ENCODE measurements at places on chromosomes 1 and 21.

DNA sequence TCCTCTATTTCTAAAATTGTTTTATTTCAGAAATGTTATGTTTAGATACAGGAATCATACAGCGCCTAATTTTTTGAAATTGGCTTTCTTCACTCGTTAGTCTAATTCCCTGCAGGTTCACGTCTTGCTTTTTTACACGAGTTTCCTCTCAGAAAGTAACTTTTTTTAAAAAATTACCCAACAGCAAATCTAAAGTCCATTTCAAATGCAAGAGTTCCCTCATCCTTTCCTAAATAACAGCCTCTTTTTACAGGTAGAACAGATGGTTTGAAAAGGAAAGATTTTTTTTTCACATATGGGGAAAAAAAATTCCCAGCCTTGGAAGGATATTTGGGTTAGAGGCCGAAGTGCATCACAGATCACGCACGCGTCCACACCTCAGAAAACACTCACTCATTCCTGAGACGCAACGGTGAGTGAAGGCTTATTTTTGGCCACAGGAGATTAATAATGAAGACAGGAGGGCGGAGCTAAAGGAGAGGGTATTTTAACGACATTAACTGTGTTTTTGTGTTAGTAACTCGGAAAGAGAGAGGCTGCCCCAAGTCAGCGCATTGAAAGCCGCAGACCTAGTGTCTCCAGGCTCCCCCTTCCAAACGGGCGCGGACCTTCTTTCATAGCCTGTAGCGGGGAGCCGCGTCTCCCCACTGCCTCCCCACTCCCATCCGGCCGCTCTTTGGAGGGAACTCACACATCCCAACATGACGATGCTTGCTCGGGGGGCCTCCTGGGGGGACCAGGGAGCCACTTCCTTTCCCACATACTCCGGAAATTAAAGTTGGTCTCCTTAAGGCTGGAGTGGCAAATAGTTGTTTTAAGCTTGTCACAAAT, 969 bp upstream of the RIPK4 start:
- DNase-seq, result no peak

DNA sequence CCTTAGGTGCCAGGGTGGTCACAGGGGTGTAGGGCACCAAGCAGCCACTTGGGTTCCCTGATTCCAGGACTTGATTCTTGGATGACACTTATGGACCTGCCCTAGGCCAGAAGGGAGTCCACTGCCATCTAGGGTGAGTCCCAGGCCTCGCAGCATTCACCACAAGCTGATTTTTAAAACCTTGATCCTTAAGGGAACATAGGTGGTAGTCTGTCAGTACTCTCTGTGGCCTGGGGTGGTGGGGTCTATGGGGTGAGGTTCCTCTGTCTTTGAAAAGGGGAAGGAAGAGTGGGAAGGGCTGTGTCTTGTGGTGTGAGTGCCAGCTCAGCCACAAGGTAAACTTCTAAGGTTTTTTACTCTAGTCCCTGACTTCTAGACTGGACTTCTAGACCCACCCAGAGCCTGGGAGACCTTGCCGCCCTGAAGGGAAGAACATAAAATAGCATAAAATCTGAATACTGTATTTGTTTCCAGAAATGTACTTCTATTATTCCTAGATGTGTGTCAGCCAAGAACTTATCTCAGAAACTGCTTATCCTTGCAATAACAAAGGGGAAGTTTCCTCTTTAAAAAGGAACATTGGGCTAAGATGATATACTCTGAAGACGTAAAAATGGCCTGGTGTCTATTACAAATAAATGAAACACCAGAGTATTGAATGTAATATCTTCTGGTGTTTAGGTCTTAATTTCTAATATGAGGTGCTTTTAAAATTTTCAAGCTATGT, 757.3 kb downstream of the LTN1 start:
- DNase-seq, result no peak

GRCh38 chr21:25925064-25925800, 190.5 kb downstream of the GABPA start:
- DNase-seq, result no peak

DNA sequence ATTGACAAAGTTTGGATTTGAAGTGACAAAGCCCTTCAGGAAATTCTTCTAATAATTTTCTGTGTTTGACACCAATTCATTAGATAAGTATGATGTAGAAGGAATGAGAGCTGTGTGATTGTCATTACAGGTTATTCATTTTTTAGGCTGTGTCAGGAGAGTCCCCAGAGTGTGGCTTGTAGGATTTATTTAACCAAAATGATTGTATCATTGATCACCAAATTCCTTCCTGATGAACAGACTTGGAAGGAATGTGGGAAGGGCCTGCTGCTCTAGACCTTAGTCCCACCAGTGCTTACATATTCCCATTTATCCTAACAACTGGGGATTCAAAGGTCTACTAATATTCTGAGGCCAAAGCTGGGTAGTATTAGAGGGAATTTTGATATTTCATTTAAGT, 383.3 kb upstream of the KAZN start:
- no peak for DNase-seq

DNA sequence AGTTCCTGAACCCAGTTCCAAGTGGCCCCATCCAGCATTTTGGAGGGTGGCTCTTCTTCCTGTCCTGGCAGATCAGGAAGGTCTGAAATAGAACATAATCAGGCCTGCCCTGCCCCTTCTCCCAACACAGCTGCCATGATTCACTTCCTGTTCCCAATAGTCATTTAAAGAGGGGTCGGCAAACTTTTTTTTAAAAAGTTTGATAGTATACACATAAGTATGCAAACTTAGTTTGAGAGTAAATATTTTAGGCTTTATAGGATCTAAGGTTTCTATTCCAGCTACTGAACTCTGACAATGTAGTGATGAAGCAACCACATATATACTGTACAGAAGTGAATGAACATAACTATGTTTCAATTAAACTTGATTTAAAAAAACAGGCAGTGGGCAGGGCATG, 66.4 kb downstream of the LUZP1 start:
- no peak for DNase-seq

DNA sequence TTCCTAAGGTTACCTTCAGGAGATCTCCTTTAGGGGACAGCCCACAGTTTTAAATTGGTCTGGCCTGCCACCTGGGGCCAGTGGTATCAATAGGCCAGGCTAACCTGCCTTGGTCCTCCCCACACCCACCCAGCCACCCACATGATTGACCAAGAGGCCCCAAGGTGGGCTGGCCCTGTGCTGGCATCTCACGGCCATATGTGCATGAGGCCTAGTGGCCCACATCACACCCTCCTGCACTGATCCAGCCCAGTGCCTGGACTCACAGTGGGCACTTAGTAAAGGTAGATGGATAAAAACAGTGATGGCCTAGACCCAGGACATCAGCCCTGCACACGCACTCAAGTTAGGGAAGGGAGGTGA, 82.0 kb downstream of the DMRTB1 start:
- DNase-seq, result no peak

GRCh38 chr21:42681296-42682206, 28.1 kb downstream of the PDE9A start:
- no peak for DNase-seq

DNA sequence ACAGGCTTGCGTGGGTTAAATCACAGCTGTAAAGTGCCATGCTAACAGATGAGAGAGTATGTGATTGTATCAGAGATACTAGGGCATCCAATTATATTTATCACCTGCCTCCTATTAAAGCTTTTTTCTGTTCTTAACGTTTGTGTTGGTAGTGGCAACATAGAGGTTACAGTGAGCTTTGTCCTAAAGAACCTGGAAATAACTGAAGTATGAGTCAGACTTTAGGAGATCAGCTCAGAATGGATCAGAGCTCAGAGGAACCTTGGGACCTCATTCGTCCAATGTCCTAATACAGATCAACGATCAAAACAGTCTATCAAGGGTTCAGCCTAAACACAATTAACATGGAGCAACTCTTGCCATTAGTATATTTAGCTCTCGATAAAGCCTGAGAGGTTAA, 81.0 kb downstream of the RGS7 start:
- no peak for DNase-seq

DNA sequence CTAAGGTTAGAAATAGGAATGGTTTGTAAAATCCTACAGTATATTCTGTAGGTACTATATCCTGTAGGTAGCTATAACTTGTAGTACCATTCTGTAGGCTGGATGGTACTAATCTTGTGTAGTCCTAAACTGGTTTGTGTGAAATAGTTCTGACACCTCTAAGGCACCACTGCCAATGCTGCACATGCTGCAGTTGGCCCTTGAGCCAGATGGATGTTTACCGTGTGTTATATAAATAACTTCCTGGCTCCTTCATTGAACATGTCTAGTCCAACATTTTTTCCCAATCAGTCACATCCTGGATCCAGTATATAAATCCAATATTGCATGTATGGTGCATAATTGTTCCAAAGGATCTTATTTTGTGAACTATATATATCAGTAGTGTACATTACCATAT, 89.5 kb upstream of the GNG4 start:
- DNase-seq, result peak; percentile 47

DNA sequence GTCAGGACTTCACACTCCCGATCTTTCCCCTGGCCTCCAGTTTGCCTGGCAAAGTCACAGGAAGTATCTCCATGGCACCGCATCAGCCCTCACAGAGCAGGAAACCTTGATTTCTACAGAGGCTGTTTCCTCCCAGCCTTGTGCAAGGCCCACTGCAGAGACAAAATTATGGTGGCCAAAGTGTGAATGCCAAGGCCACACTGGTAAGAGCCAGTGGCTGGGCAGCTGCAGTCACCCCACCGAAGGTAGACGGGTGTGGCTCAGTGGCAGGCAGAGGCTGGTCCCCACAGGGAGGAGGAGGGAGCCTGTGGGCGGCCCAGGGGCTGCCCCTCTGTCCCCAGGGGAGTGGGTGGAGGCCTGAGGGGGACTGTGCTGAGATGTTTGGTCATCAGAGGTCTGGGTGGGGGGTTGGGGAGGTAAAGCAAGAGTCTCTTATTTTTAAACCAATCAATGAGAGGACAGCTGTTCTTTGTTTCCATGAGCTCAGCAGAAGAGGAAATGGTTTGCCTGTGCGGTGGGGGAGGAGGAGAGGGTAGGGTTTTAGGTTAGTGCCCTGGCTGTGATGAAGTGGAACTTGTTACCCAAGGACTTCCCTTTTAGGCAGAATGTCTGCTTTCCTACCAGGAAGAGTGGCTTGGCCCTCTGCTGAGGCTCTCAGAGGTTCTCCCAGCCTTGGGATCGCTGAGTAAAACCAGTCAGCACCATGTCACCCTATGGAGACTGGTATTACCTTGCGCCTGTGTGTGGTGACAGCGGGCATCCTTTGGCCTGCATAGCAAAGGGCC, 18.0 kb upstream of the BTG2 start:
- DNase-seq, result no peak

DNA sequence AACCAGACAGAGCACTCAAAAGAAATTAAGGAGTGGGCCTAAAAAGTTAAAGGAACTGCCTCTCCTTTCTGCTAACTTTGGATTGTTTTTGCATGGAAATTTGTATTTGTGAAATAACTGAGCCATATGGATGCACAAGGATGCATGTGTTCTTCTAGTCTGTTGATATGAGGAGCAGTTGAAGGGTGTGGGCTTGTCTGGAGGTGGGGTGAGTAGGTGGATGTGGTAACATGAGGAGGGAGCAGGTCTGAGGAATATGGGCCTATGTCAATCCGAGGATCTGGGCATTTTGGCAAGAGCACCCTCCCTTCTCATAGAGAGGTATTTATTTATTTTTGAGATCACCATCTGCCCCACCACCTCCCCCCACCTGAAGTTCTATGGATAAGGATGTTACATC, 13.4 kb downstream of the CACNA1E start:
- no peak for DNase-seq

GRCh38 chr1:208980605-208981004, 602.9 kb upstream of the CAMK1G start:
- DNase-seq, result no peak

DNA sequence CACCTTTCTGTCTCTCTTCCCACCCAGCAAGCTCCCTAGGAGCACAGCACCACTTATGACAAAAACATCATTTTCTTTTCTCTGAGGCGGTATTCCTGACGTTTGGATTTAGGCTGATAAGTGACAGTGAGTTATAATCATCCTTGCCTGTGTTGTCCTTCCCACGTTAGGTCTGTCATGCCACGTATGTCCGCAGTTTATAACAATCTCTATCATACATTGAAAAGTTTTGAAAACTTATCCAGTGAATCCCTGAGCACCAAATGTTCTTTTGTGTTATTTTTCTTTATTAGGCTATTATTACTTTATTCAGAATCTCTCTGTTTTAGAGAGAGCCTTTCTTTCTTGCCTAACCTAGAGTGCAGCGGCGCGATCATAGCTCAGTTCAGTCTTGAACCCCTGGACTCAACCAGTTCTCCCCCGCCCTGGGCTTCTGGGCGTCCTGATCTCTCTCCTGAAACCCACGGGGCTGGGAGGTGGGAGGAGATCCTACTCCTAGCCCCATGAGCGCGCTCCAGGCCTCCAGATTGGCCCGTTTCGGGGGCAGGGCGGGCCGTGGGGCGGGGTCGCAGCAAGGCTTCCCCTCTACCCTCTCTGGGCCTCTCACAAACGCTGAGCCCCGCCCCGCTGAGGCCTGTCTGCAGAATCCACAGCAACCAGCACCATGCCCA, at the start of gene GSTM2:
TSS of gene GSTM2 (plus strand) at position 606 of the 671 bp plus-strand sequence. CDS start at position 665, 59 bp downstream.
- peak; percentile 59 for DNase-seq

DNA sequence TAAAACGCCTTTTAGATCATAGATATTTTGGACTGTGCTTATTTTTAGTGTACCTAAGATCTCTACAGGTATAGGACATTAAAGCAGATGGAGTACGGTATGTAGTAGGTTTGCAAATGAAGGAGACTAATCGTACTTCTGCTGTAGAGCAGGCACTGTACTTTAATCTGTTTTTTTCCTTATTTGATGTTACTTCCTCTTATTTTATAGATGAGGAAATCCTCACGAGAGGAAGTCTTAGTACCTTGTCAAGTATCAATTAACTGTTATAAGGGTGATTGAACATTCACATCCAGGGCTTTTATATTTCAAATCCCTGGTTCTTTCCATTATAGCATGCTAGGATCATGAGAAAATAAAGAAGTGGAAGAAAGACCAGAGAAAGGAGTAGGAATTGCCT, 41.1 kb downstream of the CACHD1 start:
- DNase-seq, result no peak

GRCh38 chr1:60036856-60037460, 36.6 kb downstream of the C1orf87 start:
- no peak for DNase-seq

DNA sequence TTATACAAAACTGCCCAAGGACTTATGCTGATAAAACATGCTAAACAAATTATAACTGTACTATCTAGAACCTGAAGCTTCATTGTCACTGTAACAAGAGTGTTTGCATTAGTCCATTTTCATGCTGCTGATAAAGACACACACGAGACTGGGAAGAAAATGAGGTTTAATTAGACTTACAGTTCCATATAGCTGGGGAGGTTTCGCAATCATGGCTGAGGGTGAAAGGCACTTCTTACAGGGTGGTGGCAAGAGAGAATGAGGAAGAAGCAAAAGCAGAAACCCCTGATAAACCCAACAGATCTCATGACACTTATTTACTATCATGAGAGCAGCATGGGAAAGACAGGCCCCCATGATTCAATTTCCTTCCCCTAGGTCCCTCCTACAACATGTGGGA, 100.4 kb downstream of the SPATA6 start:
- no peak for DNase-seq

DNA sequence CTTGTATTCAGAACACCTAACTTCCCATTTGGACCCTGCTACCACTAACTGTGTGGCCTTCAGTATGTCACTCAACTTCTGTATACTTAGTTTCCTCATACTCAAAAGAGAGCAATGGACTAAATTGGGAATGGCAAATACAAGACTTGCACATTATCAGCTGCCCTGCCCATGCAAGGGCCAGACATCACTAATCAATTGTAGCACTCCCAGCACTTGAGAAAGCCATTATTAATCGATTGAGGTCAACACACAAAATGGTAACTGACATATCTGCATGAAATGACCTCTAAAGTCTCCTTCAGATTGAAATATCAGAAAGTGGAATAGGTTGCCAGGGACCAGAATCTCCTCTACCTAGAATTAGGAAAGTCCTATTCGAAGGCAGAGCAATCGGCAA, 59.2 kb downstream of the MT1HL1 start:
- DNase-seq, result no peak
